ENCODE measurements at places on chromosomes 11 and 22.
A peak's percentile ranks its signal among the peaks of the same experiment; 100 is the strongest.

GRCh38 chr22:22877523-22878210 is 9.9 kb upstream of the IGLL5 start:
- DNase-seq: peak; percentile 69

GRCh38 chr11:12723421-12724300 is 49.4 kb downstream of the TEAD1 start:
- no peak for DNase-seq

DNA sequence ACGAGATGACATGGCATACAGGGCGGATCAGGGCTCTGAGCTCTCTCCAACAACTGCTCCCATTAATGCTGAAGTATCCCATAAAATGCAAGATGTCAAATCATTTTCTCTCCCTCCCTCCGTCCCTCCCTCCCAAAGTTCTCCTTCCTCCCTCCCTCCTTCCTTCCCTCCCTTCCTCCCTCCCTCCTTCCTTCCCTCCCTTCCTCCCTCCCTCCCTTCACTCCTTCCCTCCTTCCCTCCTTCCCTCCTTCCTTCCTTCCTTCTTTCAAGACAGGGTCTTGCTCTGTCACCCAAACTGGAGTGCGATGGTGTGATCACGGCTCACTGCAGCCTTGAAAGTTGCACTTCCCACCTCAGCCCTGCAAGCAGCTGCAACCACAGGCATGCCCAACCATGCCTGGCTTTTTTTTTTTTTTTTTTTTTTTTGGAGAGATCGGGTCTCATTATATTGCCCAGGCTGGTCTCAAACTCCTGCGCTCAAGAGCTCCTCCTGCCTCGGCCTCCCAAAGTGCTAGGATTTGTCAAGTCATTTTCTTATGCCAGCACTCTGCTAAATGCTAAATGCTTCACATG is 38.2 kb downstream of the TXN2 start:
- no peak for DNase-seq

- DNase-seq: no peak
These were observed 39.3 kb downstream of the MYEOV start for GRCh38 chr11:69333149-69333710.

- no peak for DNase-seq
These were observed 879.0 kb upstream of the CCDC90B start for GRCh38 chr11:84165139-84165538.

DNA sequence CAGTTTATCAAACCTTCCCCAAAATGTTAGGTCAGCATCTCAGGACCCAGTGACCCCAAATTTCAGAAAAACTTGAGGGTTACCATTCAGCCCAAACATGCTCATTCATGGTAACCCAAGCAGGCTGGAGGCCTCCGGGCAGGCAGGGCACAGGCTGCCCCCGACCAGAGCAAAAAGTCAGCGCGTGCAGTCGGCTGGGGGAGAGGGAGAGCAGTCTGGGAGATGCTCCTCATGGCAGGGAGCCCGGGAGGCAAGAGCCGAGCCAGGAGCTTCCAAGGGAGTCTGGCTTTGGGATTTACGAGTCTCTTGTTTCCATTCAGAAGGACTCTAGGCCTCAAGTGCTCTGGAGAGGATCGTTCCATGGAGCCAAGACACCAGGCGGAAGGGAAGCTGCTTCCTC is 45.7 kb downstream of the RPUSD4 start:
- DNase-seq: no peak

- no peak for DNase-seq
These were observed 70.3 kb upstream of the GRK2 start for GRCh38 chr11:67195971-67196456.

- no peak for DNase-seq
These were observed 157.0 kb downstream of the BRD1 start for GRCh38 chr22:49670456-49671330.

DNA sequence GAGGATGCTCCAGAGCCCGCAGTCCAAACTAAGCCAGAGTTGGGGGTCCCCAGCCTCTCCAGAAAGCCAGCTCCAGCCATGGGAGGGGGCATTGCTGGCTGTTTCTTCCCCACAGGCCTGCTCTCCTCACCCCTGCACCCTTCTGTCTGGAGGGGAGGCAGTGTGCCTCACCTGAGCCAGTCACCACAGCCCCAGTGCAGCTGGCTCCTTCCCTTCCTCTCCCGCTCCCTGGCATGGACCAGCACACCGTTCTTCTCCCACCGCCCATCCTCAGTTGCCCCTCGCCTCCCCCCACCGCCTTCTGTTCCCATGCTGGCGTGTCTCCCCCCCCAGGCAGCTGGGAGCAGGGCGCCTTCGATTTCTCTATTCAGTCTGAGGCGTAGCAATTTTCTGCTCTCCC is 110.5 kb upstream of the THY1 start:
- no peak for DNase-seq

DNA sequence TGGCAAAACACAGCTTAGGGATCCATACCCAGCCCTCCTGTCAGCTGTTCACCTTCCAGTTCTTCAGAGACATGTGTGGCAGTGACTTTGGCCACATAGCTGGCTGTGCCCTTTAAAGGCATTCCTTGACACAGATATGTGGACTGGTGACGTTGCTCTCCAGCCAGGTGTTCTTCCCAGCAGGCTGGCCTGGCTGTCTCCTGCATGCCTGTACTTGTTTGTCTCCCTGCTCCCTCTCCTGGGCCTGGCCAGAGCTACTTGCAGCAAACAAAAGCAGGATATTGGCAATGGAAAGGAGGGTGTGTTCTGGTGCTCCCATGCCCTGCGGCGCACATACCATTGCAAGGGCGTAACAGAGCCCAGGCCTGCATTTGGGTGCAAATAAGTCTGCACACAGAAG is 38.3 kb downstream of the PIK3IP1 start:
- no peak for DNase-seq

- DNase-seq: no peak
These were observed 57.7 kb downstream of the SHANK2 start for GRCh38 chr11:71194710-71195109.

GRCh38 chr11:39011797-39012196 is 2413.8 kb upstream of the RAG2 start:
- DNase-seq: no peak

DNA sequence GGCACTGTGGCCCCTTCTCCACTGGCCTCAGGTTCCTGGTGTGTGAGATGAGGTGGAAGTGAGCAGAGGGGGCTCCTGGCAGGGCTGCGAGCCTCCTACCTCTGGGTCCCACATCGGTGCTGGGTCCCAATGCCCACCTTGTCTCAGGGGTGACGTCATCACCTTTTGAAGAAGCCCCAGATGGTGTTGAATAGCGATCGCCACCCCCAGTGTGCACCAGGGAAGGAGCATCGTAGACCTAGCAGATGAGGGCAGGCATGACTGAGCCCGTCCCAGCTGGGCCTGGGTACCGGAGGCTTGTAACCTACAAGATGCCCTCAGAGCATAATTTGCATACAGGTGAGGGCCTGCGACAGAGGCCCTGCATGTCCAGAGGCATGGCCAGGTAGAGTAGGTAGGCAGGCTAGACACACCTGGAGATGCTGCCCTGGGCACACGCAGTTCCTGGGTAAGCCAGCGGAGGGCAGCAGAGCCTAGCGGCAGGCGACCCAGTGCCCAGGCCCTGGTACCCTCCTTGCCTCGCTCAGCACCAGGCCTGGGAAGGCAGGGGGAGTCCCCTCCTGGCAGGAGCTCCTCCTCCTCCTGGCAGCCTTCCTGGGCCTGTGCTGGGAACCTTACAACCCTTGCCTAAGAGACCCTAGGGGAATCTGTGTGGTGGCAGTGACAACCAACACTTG is 52.5 kb downstream of the TPCN2 start:
- peak; percentile 67 for DNase-seq

DNA sequence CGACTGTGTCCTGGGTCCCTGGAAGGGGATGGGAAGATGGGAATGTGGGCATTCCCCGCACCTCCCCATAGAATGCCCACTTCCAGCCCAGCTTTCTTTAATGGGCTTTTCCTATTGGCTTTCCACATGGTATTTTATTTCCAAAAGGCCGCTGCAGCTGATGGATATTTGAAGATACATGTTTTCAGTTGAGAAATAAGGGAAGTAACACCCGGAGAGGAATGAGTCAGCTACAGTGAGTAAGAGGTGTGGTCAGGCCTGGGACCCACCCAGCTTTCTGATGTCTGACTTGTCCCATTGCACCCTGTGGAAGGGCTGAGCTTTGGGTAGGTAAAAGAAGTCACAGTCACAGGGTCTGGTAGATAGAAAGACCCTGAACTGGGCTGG is 476.9 kb downstream of the MIAT start:
- no peak for DNase-seq

DNA sequence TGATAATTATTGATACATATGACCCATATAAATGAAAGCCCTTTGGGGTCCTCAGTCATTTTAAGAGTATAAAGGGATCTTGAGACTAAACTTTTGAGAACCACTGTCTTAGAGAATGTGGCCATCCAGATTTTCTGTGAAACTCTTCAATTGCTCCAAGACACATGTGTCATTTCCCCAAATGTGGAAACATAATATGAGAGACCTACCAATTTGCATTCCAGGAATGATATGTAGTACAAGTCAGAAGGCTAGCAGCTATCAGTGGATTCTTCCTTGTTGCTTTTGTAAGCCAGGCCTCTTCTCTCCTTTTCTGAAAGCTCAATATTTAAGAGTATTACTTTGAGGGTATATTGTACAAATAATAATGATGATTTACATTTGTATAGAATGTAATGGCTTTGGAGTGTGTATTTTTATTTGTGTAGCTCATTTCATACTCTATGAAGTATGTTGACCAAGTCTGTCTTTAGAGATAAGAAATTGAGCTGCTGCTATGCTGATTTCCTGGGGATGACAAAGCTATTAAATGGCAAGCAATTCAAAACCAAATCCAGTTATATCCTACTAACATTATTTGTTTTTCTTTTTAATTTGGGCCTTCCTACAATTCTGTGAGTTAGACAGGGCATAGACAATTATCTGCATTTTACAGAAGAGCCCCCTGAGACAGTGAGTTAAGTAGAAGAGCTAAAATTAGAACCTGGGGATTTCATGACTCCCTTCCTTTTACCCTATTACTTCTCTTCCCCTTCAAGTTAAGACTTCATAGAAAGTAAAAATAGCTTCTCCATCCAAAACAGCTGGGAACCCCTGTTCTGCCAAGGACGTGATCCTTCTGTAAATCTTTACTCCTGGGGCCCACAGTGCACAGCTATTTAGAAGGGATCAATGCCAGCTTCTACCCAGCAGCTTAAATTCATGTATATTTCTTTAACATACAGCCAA is 131.9 kb downstream of the WNT11 start:
- no peak for DNase-seq

- DNase-seq: no peak
These were observed 439.0 kb upstream of the CCDC90B start for GRCh38 chr11:83725269-83725560.

DNA sequence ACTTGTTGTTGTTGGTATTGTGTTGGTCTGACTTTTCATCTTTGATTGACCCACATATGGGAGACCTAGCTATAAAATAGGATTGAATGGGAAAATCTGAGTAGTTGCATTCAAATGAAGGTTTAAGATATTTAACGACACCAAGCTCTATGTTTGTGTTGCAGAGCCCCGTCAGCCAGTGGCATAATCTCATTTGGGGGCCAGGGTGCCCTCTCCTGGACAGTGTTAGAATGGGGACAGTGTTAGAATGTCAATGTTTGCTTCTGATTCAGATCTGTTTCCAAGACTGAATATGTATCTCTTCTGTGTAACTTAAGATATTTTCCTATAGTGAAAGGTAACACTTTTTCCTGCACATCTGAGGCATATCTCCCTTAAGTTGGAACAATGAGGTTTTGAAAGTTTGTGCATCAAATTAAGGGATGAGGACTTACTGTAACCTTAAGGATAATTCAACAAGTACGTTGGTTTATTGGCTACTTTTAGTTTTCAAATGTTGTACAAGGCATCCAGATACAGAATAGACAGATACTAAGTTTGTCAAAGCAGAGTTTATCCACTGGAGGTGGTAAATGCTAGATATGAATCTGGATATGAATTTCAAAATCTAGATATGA is 5.3 kb upstream of the OR52M1 start:
- DNase-seq: peak; percentile 20

DNA sequence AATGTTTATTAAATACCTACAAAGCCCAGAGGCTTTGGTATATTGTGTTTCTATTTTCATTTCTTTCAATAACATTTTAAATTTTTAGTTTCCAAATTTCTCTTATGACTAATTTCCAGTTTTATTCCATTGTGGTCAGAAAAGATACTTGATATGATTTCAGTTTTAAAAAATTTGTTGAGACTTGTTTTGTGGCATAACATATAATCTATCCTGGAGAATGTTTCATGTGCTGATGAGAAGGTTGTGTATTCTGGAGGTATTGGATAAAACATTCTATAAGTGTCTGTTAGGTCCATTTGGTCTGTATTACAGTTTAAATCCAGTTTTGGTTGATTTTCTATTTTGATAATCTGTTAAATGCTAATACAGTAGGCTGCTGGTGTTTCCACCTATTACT is 9.8 kb upstream of the RAG1 start:
- DNase-seq: no peak

GRCh38 chr11:111793863-111794262 is 27.7 kb upstream of the PPP2R1B start:
- DNase-seq: no peak

DNA sequence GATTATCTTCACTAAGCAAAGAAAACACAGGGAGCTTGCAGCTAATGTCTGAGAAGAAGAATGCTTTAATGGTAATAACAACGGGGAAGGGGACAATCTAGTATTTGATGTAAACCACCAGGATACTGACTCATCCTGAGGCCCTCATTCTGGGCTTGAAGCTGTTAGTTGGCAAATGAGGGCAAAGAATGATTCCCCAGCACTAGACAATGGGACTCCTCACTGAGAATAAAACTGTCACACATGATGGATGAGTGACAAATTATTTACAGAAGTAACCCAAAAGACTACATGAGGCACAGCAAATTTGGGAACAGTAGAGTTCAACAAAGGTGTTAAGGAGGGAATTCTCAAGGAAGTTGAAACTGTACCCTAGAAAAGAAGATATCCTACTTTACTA is 76.3 kb downstream of the FAM168A start:
- DNase-seq: no peak

DNA sequence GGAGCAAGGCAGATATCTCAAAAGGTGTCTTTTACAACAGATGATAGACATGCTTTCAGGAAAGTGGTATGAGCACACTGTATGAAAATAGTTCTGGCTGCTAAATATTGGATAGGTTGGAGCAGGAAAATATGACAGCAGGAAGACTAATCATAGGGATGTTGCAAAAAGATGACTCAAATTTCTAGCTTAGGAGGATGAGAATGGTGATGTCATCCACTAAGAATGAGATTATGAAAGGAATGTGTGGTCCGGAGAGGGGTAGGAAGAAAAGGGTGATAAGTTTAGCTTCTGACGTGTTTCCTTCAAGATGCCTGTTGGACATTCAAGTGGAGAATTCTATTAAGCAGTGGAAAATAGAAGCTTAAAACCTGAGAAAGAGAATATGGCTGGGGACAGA is 46.4 kb downstream of the RCN1 start:
- no peak for DNase-seq

DNA sequence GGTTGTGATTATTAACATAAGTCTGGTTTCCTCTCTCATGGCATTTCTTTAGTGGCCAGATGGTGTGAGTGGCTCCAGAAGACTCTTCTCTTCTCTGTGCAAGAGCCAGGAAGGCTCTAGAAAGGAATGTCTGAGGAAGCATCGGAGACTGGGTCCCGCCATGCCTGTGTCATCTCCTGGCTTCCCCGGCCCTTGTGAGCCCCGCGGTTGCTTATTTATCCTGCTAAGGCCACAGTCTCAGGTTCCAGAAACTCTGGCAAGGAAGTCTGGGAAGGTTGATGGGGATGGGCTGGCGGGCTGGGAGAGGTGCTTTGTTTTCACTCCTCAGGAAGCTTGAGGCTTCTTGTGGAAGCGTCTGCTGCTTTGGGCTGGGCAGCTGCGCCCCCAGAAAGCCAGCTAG is 18.9 kb downstream of the BCR start:
- DNase-seq: no peak

- DNase-seq: no peak
These were observed 733 bp downstream of the TRIM5 start for GRCh38 chr11:5684036-5684645.

- no peak for DNase-seq
These were observed 3.9 kb upstream of the MUC15 start for GRCh38 chr11:26575946-26576345.

Data from T follicular helper cell (primary cell).